Central memory CD8-positive, alpha-beta T cell (primary cell): ENCODE measurements at places on chromosomes 16 and 17.

DNA sequence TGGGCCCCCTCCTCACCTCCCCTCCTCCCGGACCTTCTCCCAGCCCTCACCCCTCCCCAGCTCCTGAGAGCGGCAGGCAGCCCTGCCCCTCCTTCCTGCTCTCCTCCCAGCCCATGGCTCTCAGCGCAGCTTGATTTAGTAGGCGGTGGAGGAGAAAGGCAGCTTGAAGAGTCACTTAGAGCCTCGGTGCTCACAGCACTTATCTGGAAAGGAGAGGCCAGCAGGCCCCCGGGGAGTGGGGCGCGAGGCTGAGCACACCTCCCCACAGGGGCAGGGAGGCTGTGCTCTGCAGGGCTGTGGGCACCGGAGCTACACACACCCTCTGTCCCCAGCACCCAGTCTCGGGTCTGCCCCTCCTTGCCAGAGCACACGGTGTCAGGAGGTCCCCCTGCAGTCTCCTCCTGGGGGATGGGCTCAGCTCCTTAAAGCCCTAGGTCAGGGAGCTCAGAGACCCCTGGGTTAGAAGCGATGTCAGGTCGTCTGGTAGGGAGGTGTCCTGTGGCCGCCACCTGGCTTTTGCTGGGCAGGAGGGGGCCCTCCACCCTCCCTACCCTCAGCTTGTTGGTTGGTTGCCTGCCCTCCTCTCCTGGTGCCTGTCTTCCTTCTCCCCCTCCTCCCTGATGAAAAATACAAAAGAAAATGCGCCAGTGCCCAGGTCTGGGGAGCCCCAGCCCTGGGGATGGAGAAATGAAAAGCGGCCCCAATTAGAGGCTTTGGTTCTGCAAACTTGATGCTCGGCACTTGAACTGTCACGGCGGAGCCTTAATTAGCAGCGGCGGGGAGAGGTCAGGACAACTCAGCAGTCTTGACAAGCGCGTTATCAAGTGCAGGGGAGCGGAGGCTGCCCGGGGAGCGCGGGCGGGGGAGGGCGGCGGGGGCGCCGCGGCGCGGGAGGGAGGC, 151.1 kb upstream of the GSE1 start:
- H3K36me3 ChIP-seq: peaks cover 2% of the 10 kb centered on the region
- DNase-seq: no peak
- peaks cover 9% of the 10 kb centered on the region for H3K4me1 ChIP-seq

- H3K4me1 ChIP-seq: no peaks in the 10 kb centered on the region
- peaks cover 4% of the 10 kb centered on the region for H3K27me3 ChIP-seq
- H3K36me3 ChIP-seq: no peaks in the 10 kb centered on the region
Observed at GRCh38 chr17:19418251-19418992, 7.4 kb downstream of the RNF112 start.

DNA sequence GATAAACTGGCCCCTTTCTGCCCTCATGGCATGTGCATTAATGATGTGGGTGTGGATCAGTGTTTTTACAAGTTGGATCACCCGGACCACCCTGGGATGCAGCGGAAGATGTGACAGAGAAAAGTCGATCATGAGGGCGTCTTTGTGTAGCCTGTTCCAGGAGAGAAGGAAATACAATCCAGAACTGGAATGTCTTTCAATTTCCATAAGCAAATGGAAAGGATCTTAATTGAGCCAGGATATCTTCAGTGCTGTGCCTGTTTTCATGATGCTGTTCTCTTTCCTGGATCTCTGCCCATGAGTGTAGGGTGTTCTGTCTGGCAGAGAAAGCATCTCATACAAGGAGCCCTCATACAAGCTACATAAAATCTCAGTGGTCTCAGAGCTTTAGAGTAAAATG, 481.4 kb downstream of the XYLT1 start:
- H3K36me3 ChIP-seq: peaks cover 1% of the 10 kb centered on the region
- H3K27ac ChIP-seq: no peak overlapping the region
- DNase-seq: no peak
- H3K4me3 ChIP-seq: no peak overlapping the region

DNA sequence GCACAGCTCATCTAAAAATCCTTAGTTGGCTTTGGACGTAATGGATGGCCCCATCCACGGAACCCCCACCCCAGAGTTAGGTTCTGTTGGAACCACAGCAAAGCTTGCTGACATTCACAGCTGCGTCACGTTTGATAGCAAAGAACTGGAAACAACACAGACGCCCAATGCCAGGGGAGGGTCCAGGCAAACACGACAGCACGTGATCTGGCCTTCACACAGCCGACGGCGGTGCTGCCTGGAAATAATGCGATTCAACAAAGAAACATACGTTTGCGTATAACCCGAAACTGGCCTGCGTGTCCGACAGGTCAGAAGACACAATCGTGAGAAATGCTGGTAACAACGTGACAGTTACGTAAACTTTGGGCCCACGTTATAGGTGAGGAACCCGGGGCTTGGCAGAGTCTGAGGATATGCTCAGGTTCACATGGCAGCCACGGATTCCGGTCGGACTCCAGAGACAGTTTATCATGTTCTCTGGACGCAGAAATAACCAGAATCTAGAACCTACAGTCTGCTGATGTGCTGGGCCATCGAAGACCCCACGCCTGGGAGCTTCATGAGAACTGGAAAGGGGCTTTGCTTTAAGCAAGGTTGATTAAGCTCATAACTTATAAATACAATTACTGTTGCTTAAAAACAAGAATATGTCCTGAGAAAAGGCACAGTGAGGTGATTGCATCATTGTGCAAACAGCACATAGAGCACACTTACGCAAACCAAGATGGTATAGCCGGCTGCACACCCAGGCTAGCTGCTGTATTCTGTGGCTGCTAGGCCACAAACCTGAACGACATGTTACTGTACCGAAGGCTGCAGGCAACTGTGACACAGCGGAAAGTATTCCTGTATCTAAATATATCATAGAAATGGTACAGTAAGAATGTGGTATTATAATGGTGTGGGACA, 70.4 kb downstream of the RPH3AL start:
- no peak for DNase-seq
- H3K4me1 ChIP-seq: no peaks in the 10 kb centered on the region
- H3K36me3 ChIP-seq: peaks cover 5% of the 10 kb centered on the region
- H3K27ac ChIP-seq: no peak overlapping the region

DNA sequence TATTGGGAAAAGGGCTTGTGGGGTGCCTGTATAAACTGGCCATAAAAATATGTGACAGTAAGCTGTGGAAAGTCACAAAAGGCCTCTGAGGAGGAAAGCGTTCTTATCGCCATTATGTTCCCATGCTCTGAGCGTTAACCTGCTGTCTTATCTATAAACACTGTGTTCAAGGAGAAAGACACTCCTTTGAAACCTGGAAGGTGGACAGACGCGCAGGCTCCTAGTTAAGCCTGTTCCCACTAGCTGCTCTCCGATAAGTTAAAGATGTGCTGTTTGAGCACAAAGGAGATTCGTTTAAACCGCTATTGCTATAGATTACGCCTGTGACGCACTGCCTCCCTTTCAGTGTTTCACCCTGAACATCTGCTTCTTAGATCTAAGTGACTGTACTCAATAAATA, 5.2 kb downstream of the ALOX12B start:
- H3K27me3 ChIP-seq: peaks cover 31% of the 10 kb centered on the region
- H3K4me1 ChIP-seq: peaks cover 12% of the 10 kb centered on the region
- H3K4me3 ChIP-seq: no peak overlapping the region
- peaks cover 5% of the 10 kb centered on the region for H3K36me3 ChIP-seq
- H3K27ac ChIP-seq: no peak overlapping the region
- no peak for DNase-seq

DNA sequence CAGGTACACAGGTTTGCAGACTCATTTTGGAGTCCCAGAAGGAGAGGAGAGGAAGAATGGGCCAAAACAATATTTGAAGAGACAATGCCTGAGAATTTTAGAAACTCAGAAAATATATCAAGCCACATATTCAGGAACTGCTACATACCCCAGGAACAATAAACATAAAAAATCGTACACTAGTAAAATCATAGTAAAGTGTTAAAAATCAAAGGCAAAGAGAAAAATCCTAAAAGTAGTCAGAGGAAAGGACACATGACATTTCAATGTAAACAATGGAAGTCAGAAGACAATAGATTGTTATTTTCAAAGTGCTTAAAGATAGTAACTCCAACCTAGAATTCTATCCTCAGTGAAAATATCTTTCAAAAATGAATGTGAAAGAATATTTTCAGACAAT, 28.5 kb upstream of the NACA2 start:
- peaks cover 19% of the 10 kb centered on the region for H3K27me3 ChIP-seq
- no peak overlapping the region for H3K4me3 ChIP-seq
- H3K4me1 ChIP-seq: no peaks in the 10 kb centered on the region
- H3K36me3 ChIP-seq: no peaks in the 10 kb centered on the region
- DNase-seq: no peak

DNA sequence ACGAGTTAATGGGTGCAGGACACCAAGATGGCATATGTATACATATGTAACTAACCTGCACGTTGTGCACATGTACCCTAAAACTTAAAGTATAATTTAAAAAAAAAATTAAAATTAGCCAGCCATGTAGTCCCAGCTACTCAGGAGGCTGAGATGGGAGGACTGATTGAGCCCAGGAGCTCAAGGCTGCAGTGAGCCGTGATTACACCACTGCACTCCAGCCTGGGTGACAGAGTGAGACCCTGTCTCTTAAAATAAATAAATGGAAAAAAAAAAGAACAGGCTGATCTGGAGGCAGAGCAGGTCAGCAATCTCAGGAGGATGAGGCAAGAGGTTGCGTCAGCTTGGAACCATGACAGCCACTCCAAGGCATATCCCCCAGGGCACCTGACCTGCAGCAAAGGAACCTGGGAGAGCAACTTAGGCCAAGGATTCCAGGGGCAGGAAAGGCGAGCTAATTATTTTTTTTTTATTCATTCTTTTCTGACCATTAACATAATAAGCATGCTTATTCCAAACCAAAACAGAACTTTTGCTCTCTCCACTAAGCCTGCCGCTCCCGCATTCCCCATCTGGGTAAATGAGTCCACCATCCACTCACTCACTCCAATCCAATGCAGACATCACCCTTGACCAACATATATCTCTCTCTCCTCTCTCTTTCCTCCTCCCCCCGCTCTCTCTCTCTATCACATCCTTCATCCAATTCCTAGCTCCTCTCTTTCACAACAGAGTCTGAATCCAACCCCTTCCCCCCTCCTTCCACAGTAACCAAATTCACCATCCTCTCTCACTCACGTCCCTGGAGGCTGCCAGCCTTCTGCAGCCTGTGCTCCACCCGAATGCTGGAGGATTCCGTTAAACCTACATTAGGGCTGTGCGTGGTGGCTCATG, 47.7 kb downstream of the TK2 start:
- H3K27me3 ChIP-seq: no peaks in the 10 kb centered on the region
- no peak for DNase-seq
- H3K4me1 ChIP-seq: peaks cover 6% of the 10 kb centered on the region
- H3K27ac ChIP-seq: no peak overlapping the region
- no peak overlapping the region for H3K4me3 ChIP-seq

DNA sequence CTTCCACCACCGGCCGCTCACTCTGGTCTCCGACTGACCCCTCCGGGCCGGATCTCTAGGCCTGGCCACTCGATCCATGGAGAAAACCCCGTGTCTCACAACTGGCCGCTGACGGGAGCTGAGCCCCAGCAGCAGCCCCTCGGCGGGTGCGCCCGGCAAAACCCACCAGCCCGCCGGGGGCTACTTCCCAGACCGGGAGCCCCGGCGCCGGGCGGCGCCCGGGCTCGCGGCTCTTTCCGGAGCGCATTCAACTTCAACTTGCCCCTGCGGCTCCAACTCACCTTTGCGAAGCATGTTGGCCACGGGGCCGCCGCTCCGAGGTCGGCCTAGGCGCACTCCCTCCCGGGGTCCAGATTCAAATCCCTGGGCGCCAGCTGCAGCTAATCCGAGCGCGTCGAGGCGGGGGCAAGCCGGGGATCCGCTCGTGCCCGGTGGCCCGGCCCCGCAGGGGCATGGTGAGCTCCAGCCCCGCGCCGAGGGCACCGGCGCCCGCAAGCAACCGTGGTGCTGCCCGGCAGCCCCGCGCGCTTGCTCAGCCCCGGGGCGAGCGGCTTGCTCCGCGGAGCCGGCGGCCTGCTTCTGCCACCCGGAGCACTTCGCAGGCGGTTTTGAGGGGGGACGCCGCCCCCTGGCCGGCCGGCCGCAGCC, 438 bp downstream of the RTN4RL1 start:
- no peaks in the 10 kb centered on the region for H3K36me3 ChIP-seq
- H3K27me3 ChIP-seq: peaks cover 54% of the 10 kb centered on the region
- H3K27ac ChIP-seq: no peak overlapping the region
- H3K4me3 ChIP-seq: peak overlapping the region; percentile 76
- peaks cover 19% of the 10 kb centered on the region for H3K4me1 ChIP-seq
- DNase-seq: no peak
